ENCODE measurements at places on chromosomes 7 and 10.

- DNase-seq = peak; percentile 58
These were observed at the start of gene PWWP2B for GRCh38 chr10:132397036-132397541. PWWP2B (plus strand) TSS chr10:132397200; CDS start chr10:132397227, 27 bp downstream.

GRCh38 chr10:123912466-123912865 is 20.9 kb upstream of the CPXM2 start:
- DNase-seq = no peak

DNA sequence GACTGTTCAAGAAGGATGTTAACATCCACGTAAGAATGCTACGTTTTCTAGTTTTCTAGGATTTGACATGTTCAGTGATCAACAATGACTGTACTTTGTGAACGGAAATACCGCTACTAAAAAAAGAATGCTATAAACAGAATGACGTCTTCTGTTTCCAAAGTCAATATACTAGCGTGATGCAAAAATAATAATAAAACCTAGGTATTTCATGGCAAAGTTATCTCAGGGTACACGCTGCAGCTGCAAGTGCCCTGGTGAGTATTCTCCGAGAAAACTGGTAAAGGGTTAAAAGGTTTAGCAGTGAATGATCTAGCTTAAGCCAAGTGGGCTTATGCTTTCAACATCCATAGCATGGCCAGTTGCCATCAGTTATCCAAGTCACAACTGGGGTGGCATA is 653.3 kb upstream of the PFKP start:
- no peak for DNase-seq

- DNase-seq = no peak
These were observed 216.3 kb downstream of the CHCHD3 start for GRCh38 chr7:132865366-132866143.

DNA sequence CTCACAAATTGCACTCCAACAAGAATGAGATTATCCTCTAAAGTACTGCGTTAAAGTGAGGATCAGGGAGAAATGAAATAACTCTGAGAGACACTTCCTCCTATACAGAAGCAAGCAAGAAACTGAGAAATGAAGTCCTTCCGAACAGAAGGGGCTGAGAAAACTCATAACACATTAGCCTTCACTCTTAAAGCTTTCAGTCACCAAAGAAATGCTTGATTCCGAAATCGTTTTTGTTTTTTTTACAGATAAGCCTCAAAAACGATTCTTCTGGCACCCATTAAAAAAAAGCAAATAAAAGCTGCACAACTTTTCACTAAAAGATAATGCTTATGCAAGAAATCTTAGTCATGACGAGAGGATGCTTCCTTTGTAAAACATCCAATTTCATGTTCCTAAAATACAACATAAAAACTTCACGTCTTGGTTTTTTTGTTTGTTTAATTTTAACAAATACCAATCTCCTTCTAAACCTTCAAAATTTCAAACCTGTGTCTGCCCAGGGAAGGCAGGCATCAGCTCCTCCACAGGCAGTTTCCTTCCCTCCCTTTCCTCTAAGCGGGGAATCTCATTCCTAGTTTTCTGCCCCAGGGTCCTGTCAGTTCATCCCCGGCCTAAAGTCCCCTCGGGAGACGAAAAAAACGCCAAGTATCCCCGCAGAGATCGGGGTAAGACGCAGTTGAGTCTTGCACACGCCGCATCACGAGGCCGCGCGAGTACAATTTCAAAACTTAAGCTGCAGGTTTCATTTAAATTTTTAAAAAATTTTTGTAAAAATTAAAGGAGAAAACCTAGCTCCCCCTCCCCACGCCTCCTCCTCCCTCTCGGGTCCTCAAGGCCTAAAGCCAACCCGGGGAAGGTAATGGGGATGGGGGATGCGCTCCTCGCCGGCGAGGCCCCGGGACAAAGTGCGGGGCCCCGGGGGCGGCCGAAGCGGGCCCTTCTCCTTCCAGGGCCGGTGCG is 1.1 kb downstream of the BAZ1B start:
- peak; percentile 14 for DNase-seq

GRCh38 chr10:79310911-79311573 is 36.2 kb upstream of the PPIF start:
- no peak for DNase-seq

DNA sequence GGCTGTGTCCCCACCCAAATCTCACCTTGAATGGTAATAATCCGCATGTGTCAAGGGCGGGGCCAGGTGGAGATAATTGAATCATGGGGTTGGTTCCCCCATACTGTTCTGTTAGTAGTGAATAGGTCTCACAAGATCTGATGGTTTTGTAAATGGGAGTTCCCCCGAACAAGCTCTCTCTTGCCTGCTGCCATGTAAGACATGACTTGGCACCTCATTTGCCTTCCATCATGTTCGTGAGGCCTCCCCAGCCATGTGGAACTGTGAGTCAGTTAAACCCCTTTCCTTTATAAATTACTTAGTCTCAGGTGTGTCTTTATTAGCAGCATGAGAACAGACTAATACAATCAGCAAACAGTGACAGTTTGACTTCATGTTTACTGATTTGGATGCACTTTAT is 14.6 kb upstream of the R3HCC1L start:
- DNase-seq = no peak

DNA sequence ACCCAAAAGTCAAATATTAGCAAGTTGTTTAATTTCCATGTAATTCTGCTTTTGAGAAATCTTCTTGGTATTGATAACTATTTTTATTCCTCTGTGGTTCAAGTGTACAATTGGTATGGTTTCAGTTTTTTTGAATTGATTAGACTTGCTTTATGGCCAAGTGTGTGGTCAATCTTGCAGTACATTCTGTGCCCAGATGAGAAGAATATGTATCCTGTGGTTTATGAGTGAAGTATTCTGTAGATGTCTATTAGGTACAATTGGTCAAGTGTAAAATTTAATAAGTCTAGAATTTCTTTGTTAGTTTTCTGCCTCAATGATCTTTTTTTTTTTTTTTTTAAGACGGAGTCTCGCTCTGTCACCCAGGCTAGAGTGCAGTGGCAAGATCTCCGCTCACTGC is 36.6 kb upstream of the C7orf33 start:
- DNase-seq = no peak

- DNase-seq = no peak
These were observed 100.0 kb downstream of the CLEC2L start for GRCh38 chr7:139623518-139623917.

DNA sequence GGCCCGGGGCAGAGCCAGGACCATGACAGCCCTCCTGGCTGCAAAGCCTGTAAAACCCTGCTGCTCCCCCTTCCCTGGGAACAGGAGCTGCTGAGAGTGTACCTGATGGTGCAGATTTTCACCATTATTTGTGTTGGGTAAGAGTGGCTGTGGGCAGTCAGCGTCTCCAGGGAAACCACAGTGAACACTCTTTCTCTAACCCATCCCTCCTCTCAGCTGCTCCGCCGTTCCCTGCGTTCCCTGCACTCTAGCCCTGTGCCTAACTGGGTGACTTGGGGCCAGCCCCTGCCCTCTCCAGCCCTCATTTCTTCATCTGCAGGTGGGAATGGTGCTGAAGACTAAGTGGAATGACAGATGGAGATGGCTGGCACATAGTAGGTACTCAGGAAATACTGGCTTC is 75.9 kb upstream of the PCBD1 start:
- DNase-seq = no peak

DNA sequence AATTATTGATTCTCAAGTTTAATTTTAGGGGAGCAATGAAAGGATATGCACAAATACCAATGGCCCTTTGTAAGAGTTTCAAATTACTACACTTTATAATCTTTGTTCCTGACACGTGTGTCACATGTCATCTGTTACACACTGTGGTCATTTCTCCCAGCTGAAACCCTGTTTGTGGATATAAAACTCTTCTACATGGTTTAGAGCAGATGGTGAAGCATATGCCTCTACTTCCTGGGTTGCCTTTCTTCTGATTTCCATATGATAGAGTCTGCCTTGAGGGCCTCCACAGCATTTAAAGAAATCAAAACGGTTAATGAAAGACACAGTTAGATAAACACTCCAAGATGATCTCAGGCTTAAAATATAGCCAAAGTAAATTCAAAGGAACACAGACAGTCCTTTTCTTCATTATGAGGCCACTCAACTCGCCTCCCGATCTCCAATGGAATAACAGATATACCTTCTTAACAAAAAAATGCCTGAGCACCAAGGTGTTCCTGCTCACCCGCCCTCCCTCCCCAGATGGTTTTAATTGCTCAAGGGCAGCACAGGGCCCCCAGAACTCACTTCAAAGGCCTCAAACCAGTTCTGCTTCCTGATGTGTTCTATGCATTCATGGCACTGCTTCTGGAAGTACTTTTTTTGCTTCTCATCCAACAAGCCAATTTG is 75.0 kb downstream of the CPVL start:
- no peak for DNase-seq

DNA sequence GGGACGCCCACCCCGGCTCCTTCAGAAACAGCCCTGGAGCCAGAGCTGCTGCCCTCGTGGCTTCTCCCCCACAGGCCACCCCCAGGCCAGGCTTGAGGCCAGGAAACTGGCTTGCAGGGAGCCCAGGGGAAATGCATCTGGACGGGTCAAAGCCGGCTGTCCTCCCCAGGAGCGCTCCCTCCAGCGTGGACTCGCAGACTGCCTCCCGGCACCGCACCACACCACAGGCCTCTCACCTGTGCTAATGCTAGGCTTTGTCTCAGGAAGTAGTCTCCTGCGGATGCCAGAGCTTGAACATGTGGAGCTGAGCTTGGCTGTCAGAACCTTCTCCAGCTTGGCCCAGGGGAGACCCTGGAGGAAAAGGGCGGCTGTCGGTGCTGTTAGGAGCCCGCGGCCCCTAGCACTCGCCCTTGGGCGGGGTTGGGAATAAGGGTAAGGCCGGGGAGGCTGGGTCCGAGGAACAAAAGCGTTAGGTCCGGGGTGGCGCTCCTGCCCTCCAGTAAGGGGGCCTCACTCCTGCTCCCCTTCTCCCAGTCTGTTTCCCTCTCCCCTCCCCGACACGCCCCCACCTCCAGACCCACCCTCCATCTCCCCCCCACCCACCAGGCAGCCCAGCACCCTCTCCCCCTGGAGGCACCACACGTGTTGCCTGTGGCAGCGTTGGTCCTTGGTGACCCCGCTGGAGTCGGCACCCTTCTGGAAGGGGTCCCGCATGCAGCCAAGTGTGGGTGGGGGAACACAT is 21.6 kb upstream of the DRGX start:
- DNase-seq = no peak
